ENCODE measurements at places on chromosomes 1 and 21.

DNA sequence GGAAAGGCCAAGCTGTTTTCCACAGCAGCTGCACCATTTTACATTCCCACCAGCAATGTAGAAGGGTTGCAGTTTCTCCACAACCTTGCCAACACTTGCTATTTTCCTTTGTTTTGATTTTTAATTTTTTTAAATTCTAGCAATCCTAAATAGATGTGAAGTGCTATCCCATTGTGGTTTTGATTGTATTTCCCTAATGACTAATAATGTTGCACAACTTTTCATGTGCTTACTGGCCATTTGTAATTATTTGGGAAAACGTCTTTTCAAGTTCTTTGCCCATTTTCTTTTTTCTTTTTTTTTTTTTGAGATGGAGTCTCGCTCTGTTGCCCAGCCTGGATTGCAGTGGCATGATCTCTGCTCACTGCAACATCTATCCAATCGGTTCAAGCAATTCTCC, 53.9 kb downstream of the VCAM1 start:
- DNase-seq: no peak

GRCh38 chr1:91021686-91022517, at the start of gene ZNF644:
Gene ZNF644, minus strand, starts transcription at chr1:91022035. Its CDS starts 39,682 bp downstream, at chr1:90982353.
- DNase-seq: peak; percentile 92

- no peak for DNase-seq
Measured at GRCh38 chr1:173173388-173173787, 33.7 kb downstream of the TNFSF4 start.

DNA sequence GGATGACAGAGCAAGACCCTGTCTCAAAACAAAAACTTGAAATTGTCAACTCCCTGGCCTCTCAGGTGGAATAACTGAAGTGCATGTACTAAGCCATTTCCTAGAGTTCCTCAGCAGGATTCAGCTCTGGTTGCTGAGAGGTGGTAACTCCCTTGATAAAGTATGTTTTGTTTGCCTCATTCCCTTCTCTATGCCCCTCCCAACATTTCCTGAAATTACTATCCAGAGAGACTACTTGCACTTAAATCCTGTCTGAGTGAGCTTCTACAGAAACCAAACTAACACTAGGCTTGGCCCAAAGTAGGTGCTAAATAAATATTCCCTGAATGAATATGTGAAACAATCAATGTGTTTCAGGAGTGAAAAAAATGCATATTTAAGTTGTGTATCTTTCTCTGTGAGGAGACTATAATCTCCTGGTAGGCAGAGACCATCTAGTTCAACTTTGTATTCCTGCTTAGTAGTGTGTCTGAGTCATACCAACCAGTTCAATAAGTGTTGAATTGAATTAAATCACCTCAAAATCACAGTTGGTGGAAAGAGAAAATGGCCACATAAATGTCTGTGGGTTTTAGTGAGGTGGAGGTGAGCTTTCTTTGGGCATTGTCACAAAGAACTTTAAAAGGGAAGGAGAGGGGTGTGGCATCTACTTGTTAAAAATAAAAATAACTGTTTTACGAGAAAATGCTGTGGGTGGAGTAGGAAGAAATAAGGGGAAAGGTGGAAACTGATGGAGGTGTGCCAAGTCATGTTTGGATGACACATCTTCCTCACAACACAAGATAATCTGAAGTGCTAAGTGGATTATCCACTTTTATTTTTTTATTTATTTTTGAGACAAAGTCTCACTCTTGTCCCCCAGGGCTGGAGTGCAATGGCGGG, 12.6 kb downstream of the RIMKLA start:
- no peak for DNase-seq

DNA sequence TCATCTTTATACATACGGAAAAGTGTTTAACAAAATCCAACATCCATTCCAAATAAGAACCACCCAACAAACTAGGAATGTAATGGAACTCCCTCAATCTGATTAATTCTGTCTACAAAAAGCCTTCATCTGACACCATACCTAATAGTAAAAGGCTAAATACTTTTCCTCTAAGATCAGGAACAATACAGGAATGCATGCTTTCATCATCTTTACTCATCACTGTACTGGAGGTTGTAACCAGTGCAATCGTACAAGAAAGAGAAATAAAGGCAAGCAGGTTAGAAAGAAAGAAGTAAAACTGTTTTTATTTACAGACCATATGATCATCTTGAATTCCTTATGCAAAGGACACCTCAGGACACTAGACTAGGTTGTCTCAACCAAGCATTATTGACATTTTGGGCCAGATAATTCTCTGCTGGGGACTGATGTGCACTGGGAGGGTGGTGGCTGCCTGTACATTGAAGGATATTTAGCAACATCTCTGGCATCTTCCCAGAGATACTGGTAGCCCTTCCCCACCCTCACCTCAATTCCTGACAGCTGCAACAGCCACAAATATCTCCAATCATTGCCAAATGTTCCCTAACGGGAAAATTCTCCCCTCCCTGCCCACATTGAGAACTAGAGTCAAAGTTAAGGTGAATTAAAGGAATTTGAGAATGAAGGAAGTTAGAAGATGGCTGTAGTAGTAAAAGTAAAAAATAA, 30.6 kb upstream of the INSL5 start:
- no peak for DNase-seq

GRCh38 chr1:76125473-76126219, 51.1 kb downstream of the ST6GALNAC3 start:
- no peak for DNase-seq

DNA sequence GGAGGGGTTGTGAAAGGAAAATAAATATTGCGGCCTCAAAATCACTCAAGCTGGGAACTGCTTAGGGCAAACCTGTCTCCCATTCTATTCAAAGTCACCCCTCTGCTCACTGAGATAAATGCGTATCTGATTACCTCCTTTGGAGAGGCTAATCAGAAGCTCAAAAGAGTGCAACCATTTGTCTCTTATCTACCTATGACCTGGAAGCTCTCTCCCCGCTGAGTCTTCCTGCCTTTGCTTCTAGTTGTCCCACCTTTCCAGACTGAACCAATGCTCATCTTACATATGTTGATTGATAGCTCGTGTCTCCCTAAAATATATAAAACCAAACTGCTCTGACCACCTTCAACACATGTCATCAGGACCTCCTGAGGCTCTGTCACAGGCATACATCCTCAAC, 91.6 kb upstream of the CAMK1G start:
- DNase-seq: no peak

DNA sequence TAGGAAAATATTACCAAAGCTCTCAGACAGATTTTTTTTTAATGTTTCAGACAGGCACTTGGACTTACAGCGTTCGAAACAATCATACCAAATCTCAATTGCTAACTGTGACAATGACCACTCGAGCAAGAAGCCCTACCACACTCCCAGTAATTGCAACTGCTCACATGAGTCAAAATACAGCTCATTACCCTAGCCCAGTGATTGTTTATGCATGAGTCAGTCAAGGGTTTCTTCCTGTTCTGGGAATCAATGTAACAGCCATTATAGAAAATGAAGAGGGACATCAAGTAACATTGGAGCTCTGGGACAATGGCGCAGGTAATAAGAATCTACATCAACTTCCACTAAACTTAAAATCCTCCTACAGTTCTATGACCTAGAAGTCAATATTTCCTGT, 56.1 kb upstream of the SH3GLB1 start:
- DNase-seq: no peak

- DNase-seq: no peak
Measured at GRCh38 chr1:163331116-163331515, 9.4 kb downstream of the NUF2 start.

DNA sequence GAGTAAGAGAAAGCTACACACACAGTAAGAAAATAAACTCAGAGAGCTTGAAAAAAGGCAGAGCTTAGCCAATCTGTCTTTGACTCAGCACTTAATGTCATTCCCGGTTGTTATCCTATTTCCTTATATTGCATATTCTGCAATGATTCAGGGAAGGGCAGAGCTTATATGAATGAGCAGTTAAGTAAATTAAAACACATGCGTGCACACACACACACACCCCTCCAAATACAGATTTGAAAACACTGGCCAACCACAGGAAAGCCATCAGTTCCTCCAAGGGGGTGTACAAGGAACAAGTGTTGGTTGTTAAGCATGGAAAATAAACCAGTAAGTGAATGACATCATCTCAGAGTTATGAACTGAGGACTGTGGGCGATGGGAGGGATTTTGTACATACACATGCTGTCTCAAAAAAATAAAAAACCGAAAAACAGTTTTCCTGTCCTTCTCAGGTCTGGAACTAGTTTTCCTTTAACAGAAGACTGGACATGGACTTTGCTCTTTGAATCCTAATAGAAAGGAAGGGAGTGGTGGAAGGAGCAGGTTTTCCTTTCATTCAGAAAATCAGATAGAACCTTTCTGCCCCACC, 1.0 kb downstream of the IQGAP3 start:
- no peak for DNase-seq

- no peak for DNase-seq
Measured at GRCh38 chr1:109826930-109827349, 63.2 kb upstream of the EPS8L3 start.

DNA sequence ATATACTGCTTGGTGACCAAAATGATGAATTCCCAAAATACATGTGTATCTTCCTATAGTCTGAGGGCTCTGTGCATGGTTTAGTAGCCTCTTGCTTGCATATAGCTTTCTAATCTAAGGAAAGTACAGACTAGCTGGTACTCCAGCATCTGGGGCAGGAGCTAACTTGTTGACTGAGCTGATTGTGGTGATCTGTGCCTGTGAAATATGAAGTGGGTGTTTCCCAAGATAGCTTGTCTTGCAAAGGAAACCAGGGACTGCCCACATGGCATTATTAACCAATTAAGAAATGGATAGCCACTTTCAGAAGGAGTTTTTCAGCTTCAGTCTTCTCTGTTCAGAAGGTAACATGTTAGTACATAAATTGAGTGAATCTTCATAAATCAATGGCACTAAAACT, 219.8 kb downstream of the NEGR1 start:
- no peak for DNase-seq

DNA sequence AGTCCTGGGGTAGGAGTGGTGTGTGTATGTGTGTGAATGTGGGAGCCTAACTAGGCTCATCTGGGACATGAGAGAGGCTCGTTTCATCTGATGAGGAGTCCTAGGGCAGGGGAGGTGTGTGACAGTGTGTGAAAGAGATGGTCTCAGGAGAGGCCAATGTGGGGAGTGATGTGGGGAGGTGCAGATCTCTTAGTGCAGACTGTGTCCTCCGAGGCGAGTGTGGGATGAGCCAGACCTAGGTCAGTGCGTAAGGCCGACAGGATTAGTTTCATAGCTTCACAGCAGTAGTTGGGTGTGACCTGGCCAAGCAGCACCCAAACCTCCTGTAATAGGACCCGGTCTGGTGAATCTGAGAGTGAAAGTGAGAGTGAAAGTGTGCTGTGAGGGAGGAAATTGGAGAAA, 94.7 kb downstream of the LIPI start:
- DNase-seq: no peak

GRCh38 chr21:32844653-32845436, 73.3 kb upstream of the PAXBP1 start:
- DNase-seq: no peak

DNA sequence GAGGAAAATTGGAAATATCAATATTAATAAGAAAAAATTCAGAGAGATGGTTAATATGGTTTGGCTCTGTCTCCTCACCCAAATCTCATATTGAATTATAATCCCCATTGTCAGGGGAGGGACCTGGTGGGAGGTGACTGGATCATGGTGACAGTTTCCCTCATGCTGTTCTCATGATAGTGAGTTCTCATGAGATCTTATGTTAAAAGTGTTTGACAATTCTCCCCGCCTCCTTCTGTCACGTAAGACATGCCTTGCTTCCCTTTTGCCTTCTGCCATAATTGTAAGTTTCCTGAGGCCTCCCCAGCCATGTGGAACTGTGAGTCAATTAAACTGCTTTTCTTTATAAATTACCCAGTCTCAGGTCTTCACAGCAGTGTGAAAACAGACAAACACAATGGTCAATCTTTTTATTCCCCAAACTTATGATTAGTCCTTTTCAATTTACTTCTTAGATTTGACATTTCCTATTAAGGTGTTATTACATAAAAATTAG, 11.0 kb downstream of the EGLN1 start:
- DNase-seq: no peak

DNA sequence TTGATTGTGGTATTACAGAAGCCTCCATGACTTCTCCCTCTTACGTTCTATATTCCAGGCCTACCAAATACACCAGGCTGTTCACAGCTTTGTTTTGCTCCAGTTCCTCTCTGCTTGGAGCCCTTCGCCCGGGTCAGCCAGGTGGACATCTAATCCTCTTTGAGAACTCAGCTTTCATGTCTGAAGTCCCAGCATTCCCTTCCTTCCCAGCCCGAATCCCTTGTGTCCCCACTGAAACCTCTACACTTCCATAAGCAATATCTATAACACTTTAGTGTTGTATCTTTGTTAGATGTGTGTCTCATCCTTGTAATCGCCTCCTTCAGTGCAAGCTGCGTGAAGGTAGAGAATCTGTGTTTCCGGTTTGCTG, 1.9 kb downstream of the RNF11 start:
- no peak for DNase-seq

- DNase-seq: no peak
Measured at GRCh38 chr21:31334648-31335121, 9.4 kb downstream of the TIAM1 start.

DNA sequence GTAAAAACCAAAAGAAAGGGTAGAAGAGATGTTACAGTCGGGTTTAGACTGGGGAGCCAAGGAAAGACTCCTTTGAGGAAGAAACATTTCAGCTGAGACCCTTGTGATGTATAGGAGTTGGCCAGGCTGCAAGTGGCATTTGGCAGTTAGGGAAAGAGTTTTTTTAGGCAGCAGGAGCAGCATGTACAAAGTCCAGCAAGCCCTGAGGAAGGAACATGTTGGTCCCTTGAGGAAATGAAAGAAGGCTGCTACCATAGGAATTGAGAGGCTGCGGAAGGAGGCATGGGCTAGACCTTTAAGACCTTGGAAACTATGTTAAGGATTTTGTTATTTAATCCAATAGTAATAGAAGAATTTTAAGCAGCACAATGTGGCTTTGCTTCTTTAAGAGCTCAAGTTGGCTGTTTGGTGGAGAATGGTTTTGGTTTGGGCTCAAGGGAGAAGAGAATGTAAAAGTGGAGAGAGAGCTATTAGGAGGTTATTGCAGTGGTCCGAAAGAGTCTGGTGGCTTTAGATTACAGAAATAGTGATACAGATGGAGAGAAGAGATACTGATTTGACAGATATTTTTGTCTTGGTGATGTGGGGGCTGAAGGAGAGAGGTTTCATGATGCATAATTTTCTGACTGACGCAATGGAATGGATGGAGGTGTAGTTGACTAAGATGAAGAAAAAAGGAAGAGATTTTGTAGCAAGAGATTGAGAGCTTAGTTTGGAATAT, 26.6 kb downstream of the SMAP2 start:
- no peak for DNase-seq
